ENCODE measurements at places on chromosomes 7 and 10.

DNA sequence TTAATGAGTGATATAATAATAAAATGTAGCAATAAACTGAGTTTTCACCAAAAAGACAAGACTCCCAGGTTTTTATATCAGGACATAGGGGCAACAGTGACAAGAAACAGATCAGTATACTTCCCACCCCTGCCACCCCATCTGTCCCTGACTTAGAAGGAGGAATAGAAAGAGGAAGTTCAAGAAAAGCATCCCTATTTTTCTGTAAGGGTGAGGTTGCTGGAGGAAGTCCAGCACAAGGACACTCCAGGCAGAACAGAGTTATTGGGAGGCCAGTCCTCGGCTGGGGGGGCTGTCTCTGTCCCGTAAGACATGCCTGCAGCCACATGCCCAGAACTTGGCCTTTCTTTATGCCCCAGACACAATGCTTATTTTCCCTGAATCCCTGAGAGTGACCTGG, 16.5 kb upstream of the TLX1 start:
- DNase-seq: no peak

GRCh38 chr10:70920519-70920918, 32.2 kb upstream of the PCBD1 start:
- no peak for DNase-seq

- no peak for DNase-seq
Observed at GRCh38 chr10:112160834-112161233, 22.7 kb downstream of the GPAM start.

- peak; percentile 46 for DNase-seq
Observed at GRCh38 chr7:106285855-106286492, 1.2 kb upstream of the NAMPT start.

- DNase-seq: no peak
Observed at GRCh38 chr10:35451151-35452016, 115.1 kb downstream of the CCNY start.

GRCh38 chr10:89351412-89351779, 23.6 kb downstream of the IFIT3 start:
- no peak for DNase-seq

GRCh38 chr10:131728286-131729228, 172.3 kb upstream of the PPP2R2D start:
- DNase-seq: no peak

GRCh38 chr10:93541402-93542357, 24.8 kb upstream of the FFAR4 start:
- DNase-seq: peak; percentile 37

GRCh38 chr7:124432009-124432578, 333.5 kb downstream of the GPR37 start:
- no peak for DNase-seq

DNA sequence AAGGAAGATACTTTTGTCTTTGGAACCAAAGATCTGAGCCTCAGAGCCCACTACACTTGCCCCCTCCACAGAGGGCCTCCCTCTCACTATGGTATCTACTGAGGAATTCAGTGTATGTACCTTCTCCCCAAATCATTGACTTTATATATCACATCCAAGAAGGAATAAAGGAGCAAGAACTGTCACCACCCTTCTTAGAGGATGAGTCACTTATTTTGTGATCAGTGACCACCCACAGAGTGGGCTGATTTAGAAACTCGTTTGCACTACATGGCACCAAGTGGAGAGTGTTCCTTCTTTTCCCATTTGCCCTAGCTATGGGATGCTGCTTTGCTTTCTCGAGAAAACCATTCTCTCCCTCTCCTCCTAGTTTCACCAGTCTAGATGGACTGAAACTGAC, 5.7 kb downstream of the TMEM243 start:
- DNase-seq: no peak

GRCh38 chr7:73831834-73832651, 1.2 kb downstream of the CLDN4 start:
- DNase-seq: no peak

DNA sequence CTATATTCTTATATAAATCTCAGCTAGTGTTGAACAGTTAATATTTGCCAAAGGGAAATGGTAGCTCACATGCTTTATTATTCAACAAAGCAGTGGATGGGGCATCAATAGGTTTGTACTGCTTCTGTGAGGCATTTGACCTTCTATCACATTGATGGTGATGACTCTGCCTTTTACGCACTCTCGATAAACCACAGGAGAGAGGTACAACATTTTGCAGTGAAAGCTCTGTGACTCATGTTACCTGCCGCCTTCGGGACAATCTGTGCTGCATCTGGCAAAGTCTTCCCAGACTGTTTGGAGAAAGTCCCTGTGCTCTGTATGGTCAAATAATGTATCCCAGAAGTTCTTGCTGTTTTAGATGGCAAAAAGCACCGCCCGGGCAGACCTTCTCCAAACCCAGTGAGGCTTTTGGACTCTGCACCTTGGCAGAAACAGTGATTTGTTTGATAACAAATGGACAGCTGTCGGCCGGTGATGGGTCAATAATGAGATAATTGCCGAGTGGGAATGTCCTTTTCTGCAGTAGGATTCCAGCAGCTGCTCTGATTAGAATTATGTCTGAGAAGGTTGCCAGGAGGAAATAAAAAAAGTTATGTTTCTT, 61.0 kb downstream of the PLPP4 start:
- no peak for DNase-seq

DNA sequence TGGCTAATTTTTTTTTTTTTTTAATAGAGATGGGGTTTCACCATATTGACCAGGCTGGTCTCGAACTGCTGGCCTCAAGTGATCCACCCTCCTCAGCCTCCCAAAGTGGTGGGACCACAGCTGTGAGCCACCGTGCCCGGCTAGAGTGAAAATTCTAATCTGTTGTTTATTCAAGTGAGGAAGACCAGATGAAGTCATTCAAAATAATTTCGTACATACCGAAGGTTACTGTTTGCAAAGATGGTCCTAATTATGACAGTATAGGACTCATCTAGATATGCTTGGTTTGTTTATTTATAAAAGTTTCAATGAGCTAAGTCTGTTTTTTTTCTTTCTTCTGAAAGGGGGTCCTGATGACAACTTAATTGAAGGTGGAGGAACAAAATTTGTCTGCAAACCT, 376.8 kb downstream of the EXOC4 start:
- DNase-seq: no peak

- no peak for DNase-seq
Observed at GRCh38 chr10:108598320-108598695, 1325.0 kb downstream of the XPNPEP1 start.

DNA sequence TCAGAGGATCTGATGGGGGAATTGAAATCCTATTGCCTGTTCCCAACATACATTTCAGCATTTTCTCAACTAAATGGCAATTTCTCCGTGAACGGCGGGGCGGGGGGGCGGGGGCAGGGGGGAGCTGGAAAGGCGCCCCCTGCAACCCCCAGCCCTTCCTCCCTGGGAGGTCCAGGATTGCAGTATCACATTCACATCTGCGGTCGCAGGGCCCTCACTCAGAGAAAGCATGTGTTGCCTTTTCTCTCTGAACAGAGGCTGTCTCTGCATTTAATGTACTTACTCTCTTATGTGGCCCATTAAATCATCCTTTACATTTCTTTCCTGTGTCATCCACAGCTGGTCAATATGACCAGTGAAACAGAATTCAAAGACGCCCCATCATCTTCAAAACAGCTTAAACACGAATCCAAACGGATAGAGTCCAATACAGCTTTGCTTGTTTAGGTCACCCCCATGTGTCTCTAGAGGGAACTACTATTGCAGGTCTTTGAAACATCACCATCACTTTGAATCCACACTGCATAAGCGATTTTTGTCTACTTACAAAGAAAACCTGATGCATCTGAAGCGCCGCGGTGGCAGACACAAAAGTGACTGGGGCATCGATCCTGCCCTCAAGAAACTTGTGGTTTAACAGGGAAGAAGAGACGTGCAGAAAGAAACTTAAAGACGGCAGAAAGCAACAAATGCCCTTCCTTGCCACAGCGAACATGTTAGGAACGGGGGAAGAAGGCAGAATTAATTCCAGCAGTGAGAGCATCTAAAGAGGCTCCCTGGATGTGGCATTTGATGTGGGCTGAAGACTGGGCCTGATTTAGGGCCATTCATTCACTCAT, 17.0 kb upstream of the ECHDC3 start:
- DNase-seq: no peak

DNA sequence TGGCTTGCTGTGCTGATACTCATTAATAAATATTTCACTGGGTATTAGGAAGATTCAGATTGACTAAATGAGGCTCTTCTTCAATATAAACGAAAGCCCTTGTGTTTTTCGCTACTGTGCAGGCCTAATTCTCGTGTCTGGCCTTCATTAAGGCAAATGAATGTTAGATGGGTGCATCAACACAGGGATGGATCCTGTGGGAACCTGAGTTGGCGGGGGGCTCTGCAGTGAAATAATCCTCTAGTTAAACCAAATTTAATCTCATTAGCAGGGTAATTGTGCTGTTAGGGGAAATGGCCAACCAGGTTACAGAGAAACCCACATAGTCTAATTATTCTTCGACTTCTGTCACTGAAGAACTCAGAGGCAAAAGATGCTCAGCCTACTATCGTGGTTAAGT, 325.8 kb upstream of the LRGUK start:
- DNase-seq: no peak

DNA sequence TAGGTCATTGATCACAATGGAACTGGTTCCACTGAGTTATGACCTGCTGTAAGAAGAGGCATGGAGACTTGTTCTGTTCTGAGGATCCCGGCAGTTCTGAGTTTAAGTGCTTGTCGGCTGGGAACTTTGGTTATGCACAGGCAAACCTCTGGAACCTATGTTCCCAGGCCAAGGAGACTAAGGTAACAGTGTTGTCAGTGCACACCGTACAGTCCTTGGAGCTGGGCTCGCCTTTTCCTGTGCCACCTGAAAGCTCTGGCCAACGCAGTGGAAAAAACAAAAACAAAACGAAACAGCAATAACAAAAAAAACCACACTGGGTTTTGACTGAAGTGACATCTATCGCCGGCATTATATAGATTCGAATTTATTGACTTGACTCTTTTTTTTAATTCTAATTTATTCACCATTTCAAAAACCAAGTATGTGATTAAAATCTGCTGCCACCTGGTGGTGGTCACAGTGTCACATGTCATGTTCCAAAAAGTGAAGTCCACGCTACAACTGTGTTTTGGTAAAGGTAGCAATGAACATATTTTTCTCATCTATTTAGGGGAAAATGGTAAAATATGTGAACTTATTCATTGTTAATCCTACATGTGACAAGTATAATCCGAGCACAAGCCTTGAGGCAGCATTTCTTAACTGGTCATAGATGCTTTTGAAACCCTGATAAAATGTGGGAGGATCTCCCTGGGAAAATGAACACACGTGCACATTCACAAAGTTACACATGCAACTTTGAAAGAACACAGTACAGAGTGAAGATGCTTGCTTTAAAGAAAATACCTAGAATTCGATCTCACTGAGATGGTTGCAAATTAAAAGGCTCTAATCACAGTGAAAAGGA, 113.8 kb upstream of the PPP2R2D start:
- DNase-seq: peak; percentile 40

DNA sequence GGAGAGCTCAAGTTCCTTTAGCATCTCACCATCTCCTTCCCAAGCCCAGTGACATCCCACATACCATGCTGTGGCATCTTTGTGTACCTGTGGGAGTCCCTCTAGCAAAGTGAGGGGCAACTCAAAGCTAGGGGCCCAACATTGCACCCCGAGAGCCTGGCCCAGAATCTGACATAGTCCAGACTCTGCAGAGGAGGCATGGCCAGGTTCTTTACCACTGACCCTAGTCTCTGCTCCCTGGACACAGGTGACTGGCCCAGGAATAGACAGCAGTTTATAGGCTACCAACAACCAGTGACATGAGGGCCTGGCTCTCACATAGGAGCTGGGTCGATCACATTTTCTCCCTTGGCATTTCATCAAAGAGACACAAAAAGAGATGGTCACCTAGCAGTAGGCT, 444.0 kb upstream of the ZMIZ1 start:
- no peak for DNase-seq

DNA sequence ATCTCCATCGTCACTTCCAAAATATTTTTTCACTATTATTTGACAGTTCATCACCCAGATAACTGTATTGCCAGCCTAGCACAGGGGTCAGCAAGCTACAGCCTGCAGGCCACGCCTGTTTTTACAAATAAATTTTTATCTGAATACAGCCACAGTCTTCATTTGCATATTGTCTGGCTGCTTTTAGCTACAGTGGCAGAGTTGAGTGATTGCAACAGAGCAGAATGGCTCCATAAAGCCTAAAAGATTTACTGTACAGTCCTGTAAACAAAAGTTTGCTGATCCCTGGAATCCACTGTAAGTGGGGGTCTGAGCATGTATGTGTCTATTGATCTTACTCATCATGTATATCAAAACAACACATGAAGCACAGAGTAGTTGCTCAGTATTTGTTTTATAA, 45.9 kb upstream of the GNAI1 start:
- no peak for DNase-seq

GRCh38 chr10:16653224-16653623, 131.5 kb upstream of the C1QL3 start:
- peak; percentile 35 for DNase-seq

GRCh38 chr7:1054861-1055450, 10.6 kb downstream of the GPR146 start:
- DNase-seq: peak; percentile 42

- no peak for DNase-seq
Observed at GRCh38 chr7:106167439-106168136, 55.5 kb upstream of the SYPL1 start.

GRCh38 chr10:50362547-50363125, 111.3 kb upstream of the ASAH2 start:
- no peak for DNase-seq

GRCh38 chr10:110034596-110034995, 26.8 kb downstream of the ADD3 start:
- DNase-seq: no peak

Data from activated CD4-positive, alpha-beta T cell treated with anti-CD3 and anti-CD28 coated beads, Interleukin-2, amount 50 U/mL, for 48 hours (primary cell).